ENCODE measurements at places on chromosomes 3 and 15.

- no peak for DNase-seq
These were observed 478.3 kb upstream of the TPRG1 start for GRCh38 chr3:188693435-188693834.

DNA sequence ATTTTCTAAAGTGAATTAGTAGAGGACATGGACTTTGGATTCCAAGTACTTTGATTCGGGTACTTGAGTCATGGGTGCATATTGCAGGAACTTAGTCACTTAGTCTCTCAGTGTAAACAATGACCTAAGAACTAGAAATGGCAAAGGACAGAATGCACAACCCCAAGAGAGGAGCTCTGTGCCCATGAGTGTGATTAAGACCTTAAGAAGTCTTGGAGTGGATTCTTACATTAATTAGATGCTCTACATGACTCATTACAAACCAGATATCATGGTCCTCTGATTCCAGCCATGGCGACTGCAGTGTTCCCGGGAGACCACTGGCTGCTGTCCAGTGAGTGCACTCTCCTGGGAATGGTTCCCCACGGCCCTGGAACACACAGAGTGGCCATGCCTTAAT lies 251.5 kb downstream of the GABRG3 start:
- DNase-seq: no peak

- no peak for DNase-seq
These were observed 30.6 kb downstream of the CHDH start for GRCh38 chr3:53815651-53816050.

DNA sequence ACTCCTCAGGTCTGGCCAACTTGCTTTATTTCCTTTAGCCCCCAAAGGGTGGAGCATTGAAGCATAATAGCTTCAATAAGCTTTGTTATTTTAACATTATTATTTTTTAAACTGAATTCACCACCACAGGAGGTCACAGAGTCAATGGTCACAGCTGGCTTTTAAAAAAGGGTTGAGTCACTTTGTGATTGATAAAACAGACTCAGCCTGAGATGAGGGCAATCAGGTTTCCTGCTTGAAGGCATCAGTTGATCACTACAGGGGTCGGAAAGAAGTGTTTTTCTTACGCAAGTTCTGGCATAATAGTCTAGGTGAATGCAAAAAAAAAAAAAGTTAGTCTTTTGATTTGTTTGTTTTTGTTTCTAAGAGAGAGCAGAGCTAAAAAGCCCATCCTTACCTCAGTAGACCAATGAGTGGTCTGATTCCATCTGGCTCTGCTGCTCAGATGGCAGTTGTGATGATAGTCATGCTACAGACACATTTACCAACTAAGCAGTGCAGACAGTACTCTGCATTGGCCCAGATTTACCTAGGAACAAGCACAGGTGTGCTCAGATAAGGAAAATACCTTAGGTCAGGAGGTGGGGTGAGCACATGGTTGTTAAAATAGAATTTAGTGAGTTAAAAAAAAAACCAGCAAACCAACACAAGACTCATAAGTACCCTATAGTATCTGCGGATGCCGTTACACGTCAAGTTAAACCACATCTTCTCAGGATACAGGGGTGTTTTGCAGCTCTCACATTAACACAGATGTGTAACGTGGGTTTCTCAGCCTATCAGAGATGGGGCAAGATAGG lies 22.6 kb downstream of the ZNF80 start:
- peak; percentile 57 for DNase-seq

GRCh38 chr15:63815796-63816533 lies 17.8 kb downstream of the HERC1 start:
- no peak for DNase-seq

- DNase-seq: no peak
These were observed 58.2 kb upstream of the FLNB start for GRCh38 chr3:57949785-57950615.

DNA sequence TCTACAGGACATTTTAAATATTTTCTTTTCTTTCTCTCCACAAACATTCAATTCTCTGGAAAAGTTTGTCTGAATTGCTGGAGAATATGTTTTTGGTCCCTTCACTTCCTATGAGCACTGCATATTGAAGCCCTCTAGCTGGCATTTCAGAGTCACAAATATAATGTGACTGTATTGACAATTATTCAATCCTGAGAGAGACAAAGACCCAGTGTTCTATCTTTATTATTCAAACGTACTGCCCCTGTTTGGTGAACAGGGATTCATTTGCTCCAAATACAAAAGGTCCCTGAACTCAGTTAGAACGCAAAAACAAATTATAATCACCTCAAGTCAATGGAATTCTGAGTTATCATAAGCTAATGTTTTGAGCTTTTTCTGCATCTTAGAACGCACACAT lies 173.1 kb upstream of the CDIN1 start:
- no peak for DNase-seq

- DNase-seq: no peak
These were observed 204.0 kb downstream of the TAFA4 start for GRCh38 chr3:68728343-68728742.

DNA sequence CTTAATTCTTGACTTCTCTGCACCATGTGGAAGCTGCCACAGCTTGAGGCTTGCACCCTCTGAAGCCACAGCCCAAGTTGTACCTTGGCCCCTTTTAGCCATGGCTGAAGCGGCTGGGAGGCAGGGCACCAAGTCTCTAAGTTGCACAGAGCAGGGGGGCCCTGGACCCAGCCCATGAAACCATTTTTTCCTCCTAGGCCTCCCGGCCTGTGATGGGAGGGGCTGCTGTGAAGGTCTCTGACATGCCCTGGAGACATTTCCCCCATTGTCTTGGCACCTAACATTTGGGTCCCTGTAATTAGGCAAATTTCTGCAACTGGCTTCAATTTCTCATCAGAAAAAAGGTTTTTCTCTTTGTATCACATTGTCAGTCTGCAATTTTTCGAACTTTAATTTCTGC lies 92.8 kb upstream of the GALNT15 start:
- DNase-seq: no peak

- no peak for DNase-seq
These were observed 13.0 kb downstream of the MITF start for GRCh38 chr3:69752241-69752640.

GRCh38 chr3:41304593-41304992 lies 105.3 kb downstream of the CTNNB1 start:
- no peak for DNase-seq

DNA sequence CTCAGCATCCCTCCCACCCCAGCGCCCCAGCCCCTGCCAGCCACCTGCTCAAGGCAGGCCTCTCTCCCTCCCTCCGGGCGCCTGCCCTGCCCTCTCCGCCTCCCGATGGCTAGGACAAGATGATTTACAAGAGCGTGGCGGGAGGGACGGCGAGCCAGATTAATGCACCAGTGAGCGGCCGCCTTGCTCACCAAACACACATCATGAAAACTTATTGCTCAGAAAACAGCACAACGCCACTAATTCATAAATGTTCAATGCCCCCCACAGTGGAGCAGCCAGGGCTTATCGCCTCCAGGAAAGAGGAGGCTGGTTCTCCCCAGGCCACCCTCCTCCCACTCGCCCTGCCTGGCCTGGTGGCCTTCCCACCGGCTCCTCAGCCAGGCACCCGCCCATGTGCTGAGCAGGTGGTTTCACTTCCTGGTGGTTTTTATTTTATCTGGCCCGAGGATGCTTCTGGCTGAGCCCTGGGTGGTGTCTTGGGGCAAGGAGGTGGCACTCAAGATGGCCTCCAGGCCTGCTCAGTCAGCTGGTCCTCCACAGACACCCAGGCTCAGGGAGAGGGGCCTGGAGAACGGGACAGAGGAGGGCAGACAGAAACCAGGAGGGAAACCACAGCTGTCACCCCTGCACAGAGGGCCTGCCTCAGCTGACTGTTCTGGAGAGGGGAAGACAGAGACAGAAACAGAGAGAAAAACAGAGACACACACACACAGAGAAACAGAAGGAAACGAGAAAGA lies 284.9 kb downstream of the UACA start:
- DNase-seq: peak; percentile 80
